ENCODE measurements at places on chromosomes 16 and 17. TPM values are rescaled to one million over a fixed set of nuclear protein-coding genes. Genes with fewer than 3 reads are reported as not detected.

GRCh38 chr16:88527186-88527936, 42.8 kb upstream of the ZC3H18 start:
- DNase-seq = peak; percentile 38

- DNase-seq = no peak
These were observed 153.6 kb downstream of the C16orf95 start for GRCh38 chr16:87163637-87164036.

CSF3 gene
- not detected for total RNA-seq

ZDHHC1 gene
- 1.5 TPM for total RNA-seq

- DNase-seq = no peak
These were observed 16.4 kb downstream of the CDK5RAP3 start for GRCh38 chr17:47987240-47987835.

- no peak for DNase-seq
These were observed 1.6 kb upstream of the TNP2 start for GRCh38 chr16:11270602-11271162.

All from activated T-helper 2 cell treated with anti-CD3 and anti-CD28 coated beads, Interferon-gamma antibody, Interleukin-2, Interleukin-4, amounts not matched to agents 10 μg/mL and 5 μg/mL and 100 μg/mL, durations not matched to agents 14 hours and 24 hours and 36 hours (primary cell).